Stimulated activated naive CD8-positive, alpha-beta T cell treated with anti-CD3 and anti-CD28 coated beads, Interleukin-15, Interleukin-2, amounts not matched to agents 100 U/mL and 50 U/mL, for 24 hours (primary cell): ENCODE measurements at places on chromosomes 13 and 19.

DNA sequence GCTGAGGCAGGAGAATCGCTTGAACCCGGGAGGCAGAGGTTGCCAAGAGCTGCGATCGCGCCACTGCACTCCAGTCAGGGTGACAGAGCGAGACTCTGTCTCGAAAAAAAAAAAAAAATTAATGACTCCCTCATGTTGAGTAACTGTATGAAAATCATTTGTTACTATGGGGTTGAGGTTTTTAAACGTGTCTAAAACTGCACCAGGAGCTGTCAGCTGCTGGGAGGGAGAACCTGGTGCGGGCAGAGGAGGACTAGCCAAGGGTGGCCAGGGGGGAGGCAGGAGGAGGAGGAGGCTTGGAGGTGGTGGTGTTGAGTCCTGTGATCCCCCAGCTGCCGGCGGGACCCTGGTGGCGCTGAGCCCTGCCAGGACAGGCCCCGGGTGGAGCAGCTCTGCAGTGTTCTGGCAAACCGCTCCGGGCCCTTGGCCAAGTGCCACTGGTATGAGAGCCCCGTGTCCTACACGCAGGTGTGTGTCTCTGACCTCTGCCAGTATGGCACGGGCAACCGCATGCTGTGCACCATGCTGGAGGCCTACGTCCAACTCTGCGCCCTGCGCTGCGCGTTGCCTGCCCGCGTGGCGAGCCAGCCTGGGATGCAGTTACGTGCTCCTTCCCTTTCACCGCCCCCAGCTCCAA is 17.1 kb upstream of the FXYD3 start:
- no peak for DNase-seq

DNA sequence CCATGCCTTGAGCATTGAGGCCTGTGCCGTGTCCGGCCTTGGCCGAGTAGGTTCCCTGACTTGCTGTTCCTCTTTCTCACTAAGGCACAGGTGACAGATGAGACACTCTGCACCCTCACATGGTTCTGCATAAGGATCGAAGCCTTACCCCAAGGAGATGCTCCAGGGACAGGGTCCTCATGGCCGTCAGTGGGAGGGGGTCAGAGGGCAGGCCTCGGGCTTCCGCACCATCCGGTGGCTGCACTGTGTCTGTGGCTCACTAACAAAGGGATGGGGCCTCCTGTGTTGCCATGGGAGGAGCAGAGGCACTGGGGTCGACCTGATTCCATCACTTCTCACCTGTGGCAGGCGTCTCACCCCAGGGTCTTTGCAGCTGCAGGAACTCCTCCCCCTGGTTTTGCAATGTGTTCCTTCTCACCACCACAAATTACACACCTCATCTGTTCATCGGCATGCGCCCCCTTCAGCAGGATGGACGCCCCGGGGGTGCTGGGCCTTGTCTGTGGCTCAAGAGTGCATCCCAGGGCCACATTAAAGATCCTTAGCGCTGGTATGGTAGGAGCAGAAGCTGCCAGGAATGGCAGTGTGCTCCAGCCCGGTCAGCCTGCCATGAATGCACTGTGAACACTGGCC is 113.3 kb upstream of the SOX1 start:
- DNase-seq, result no peak

DNA sequence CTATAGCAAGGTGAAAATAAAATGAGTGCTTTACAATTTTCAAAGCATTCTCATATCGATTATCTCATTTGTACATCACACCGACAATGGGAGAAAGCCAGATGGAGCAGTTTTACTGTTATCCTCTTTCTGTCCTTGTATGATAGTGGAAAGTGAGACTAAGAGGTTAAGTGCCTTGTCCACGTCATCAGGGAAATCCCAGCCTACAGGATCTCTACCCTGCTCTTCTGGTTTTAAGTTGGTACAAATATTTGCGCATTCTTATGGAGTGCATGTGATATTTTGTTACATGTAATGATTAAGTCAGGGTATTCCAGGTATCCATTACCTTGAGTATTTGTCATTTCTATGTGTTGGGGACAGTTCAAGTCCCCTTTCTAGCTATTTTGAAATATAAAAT is 12.4 kb upstream of the ENOX1 start:
- no peak for DNase-seq

- DNase-seq, result peak; percentile 79
Observed at GRCh38 chr19:45863840-45864628, at the start of gene FOXA3. Gene FOXA3 (plus strand): TSS chr19:45864326. CDS start chr19:45864457, 131 bp downstream.
